CD4-positive, alpha-beta T cell treated with Interleukin-4 for 1 hour (primary cell): ENCODE measurements at places on chromosomes 16 and 17.

GRCh38 chr16:65600046-65600445 is 478.2 kb upstream of the CDH11 start:
- no peak for DNase-seq

- DNase-seq = peak; percentile 83
These were observed at the start of the genes ARSG and SLC16A6 for GRCh38 chr17:68290955-68291835. ARSG (plus strand) TSS chr17:68291495; CDS start chr17:68307494, 15,999 bp downstream. SLC16A6 (minus strand) TSS chr17:68291127; CDS start chr17:68278320, 12,807 bp downstream.

DNA sequence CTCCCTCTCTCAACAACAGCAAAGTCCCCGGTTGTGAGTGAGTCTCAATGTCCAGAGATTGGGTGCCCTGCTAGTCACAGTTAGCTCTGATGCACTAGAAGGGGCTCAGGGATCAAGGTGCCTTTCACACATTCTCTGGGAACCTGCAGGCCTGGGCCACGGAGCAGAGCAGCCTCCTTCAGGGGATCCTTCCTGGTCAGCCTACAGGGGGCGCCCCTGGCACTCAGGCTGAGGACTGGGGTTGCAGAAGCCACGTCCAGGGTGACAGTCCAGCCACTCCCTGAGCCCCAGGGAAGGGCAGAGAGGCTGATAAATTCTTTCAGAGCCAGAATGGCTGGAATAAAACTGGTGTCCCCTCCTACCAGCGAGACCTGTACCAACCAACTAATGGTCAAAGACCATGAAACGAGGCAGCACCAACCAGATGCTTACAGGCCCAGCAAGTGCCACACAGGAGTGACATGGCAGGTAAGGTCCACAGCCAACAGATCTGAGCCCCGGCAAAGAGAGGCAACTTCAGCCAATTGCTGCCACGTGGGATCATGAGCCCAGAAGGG is 43.5 kb downstream of the ST3GAL2 start:
- DNase-seq = peak; percentile 70

- no peak for DNase-seq
These were observed 11.3 kb downstream of the CACNG4 start for GRCh38 chr17:66975614-66976378.

DNA sequence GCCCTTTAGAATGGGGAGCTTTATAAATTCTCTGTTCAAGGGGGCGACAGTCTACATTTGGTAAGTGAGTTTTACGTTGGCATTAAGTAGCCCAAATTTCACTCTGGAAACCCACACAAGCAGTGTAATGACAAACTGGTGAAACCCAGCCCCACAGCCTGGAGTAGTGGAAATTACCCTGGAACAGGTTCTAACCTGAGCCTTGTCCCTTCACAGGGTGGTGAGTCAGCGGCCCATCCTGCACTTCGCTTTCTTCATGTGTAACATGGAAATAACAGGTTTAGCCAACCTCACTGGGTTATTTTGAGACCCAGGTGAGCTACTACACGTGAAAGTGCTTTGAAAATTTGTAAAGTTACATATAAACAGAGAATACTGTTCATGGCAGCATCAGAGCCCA is 3.5 kb upstream of the TLCD3A start:
- DNase-seq = no peak

- no peak for DNase-seq
These were observed 77.1 kb downstream of the PRKCA start for GRCh38 chr17:66379544-66379943.

- DNase-seq = no peak
These were observed 156.5 kb downstream of the RGS9 start for GRCh38 chr17:65293584-65294180.

- no peak for DNase-seq
These were observed 9.9 kb downstream of the TBC1D16 start for GRCh38 chr17:80025796-80026195.

- no peak for DNase-seq
These were observed 129.0 kb downstream of the CMIP start for GRCh38 chr16:81573533-81574020.
